ENCODE measurements at places on chromosomes 2 and 18.

DNA sequence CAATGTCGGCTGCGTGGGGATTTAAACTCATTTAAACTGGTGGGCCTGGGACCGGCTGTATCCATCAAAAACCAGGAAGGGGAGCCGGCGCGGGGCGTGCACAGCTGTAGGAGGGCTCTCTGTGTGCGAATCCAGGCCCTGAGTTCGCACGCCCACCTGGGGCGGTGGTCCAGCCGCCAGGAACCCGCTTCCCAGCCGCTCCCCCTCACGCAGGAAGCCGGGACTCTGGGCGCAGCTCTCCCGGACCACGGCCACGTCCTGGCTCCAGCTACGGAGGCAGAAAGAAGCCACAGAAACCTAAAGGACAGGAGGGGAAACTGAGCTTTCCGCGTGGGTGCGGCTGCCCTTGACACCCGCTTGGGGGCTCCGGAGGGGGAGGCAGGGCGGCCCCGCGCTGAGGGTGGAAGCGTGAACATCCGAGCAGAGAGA lies 80.6 kb downstream of the GFPT1 start:
- no peak for DNase-seq

- no peak for DNase-seq
These were observed 21.5 kb upstream of the ZSCAN30 start for GRCh38 chr18:35311496-35311895.

DNA sequence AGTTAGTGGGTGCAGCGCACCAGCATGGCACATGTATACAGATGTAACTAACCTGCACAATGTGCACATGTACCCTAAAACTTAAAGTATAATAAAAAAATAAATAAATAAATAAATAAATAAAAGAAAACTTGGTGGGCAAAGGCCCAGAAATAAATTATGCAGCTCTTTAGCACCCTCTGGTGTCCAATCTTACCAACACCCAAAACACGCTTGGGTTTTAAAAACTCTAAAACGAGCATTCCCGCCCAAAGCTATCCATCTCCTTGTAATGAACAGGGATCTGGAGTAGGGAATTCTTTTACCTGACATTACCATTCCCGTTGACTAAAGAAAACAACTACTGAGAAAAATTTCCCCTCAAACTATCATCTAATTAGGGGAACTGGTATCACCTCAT lies 2005.9 kb upstream of the CELF4 start:
- DNase-seq: no peak

DNA sequence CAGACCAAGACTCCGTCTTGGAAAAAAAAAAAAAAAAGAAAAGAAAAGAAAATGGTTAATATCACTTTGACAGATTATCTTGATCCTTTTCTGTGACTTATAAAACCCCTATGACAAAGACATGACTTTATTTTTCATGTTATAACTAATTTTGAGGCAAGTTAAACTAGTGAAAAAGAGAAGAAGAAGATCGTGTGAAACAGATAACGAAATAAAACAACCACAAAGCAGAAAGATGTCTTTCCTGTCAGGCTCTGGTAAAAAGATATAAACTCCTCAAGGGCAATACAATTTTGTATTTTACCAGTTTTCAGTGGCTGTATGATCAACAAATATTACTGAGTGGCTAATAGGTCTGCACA lies 13.4 kb upstream of the RBMS1 start:
- no peak for DNase-seq

DNA sequence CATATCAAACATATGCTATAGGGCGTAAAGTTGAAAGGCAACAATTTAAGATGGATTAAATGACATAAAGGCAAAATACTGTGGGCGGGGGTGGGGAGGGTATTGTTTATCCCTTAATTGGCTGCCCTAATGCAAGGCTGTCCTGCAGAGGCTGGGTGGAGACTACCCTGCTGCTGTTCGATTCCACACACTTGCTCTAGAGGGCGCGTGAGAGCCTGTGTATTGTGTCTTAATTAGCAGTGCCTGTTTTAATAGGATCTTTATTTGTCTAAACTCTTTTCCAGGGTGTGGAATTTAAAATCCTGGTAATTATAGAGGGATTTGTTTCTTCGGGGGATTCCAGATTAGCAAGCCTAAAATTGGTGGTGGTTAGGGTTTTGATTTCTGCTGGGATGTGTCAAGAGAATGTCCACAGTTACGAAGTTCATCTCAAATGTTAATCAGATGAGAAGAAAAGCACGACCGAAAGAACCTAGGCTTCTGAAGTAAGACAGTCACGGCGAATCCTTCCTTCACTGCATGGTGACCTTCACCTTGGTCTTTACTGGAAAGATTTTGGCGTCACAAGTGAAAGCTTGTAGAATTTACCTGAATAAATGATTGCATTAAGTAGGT lies 103.5 kb upstream of the MAP3K20 start:
- DNase-seq: peak; percentile 14

DNA sequence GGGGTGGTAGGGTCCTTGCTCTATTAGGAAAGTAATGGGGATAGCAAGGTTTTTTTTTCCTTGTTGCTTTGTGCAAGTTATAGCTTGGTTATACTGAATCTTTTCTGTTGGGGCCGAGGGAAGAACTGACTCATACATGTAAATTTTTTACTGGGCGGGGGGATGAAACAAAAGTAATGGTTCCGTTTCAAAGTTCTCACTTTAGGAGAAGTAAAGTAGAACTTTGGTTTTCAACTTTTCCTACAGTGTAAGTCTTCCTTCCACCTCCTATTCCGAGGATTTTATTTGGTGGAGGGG lies 1.1 kb downstream of the AFTPH start:
- no peak for DNase-seq

DNA sequence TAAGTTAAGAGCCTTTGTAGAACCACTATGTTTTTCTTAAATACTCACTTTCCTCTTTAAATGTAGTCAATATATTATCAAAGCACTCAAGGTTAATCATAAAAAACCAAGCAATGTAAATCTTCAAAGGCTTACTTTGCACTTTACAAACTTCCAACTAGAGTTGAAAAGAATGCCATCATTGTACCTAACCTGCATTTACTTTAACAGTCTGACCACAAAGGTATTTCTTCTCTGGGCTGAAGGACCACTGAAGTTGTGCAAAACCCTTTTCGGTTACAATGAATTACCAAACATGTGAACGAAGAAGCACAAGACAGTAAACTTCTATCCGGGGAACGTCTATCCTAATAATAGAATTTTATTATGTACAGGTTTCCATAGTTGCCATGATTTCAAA lies 3.0 kb downstream of the HNRNPLL start:
- DNase-seq: no peak

- DNase-seq: no peak
These were observed 130.4 kb upstream of the ZFP36L2 start for GRCh38 chr2:43356774-43357173.

DNA sequence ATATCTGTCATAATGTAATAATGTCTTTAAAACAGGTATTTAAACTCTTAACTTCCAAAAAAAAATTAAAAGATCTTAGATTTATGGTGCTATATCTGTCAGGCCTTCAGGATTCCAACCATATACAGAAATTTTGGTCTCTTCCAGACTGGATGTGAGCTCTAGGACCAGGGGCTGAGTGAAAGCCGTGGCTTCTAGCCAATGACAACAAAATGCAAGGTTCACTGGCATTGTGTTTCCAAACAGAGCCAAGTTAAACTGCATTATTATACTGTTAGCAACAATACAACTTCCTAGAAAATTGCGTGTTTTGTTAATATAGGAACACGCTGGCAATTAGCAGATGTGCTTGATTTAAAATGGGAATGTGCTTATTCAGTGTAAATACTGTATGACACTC lies 809.8 kb upstream of the SOX11 start:
- no peak for DNase-seq

DNA sequence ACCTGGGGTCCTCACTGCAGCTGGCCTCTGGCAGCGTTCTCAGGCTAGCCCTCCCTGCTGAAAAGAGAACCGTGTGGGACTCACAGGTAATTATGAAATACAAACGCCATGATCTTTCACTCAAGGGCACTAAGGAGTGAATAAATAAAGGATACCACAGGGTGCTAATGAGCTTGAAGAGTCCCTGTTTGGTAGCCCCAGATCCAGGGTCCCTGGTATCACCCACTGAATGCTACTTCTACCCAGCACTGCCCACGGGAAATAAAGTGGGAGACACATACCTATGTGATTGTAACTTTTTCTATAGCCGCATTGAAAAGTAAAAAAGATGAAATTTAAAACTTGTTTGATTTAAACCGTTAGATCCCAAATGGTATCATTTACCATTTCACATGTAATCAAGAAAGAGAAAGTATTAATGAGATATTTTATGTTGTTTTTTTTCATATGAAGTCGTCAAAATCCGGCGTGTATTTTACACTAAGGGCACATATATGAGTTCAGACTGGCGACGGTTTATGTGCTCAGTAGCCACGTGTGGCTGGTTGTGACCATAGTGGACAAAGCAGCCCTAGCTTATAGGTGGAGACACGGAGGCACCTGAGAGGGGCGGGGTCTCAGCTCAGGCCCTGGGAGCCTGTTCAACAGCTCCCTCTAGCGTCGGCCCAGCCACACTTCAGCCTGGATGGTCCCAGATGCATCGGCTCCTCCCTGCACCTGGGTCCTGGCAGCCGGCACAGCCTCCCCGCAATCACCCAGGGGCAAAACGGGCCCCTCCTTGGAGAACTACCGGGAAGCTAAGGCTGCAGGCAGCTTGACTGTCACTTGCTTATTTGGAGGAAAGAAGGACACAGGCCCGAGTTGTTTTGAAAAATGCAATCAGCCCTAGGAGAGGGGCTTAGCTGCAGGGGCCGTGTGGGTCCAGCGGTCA lies 39.2 kb downstream of the ODC1 start:
- peak; percentile 79 for DNase-seq

GRCh38 chr2:161425728-161426454 lies 9.8 kb downstream of the TBR1 start:
- DNase-seq: no peak

DNA sequence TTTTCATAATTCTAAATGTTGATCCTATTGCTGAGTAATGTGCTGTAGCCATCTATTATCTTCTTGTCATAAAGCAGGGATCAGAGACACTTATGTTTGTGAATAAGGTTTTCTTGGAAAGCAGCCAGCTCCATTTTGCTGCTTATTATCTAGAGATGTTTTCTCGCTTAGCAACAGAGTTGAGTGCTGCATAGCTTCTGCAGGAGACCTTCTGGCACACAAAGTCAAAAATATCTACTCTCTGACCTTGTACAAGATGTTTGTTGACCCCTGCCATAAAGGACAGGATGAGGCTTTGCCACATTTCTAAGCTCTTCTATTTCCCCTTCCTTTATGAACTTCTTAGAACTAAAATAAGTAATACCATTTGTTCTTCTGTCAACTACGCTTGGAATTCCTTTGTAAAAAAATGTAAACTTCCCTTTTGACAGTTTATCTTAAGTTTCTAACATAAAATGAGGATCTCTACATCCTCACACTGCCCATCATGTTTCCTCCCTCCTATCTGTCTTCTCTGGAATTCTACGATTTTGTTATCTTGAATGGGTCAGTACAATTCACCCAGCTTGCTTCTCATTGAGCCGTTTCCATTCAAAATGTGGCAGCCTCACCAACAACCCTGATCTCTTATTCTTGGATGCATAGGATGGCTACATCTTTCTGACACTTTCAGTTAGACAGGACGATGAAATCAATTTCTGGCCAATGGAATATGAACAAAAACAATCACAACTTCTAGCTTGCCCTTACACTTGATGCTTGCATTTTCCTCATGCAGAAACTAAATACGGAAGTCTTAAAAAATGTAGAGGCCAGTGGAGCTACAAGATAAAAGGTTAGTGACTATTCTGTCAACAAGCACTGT lies 1377.0 kb downstream of the SUCLG1 start:
- no peak for DNase-seq

DNA sequence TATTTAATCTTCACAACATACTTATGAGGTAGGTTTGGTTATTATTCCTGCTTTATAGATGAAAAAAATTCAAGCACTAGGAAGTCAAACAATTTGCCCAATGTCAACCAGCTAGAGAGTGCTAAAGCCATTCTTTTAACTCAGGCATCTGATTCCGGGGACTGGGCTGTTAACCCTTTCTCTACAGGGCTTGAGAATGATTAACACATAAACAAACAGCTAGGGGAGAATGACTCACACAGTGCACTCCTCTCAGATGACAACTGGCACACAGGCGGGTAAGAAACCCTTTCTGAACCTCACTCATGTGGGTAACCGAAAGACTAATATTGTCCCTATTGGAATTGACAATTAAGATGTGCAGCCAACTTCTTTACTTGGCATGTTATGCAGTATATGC lies 86.3 kb upstream of the FSHR start:
- no peak for DNase-seq

GRCh38 chr2:172725746-172726145 lies 9.9 kb upstream of the RAPGEF4 start:
- DNase-seq: no peak

GRCh38 chr18:48197819-48198218 lies 211.4 kb downstream of the ZBTB7C start:
- no peak for DNase-seq

- no peak for DNase-seq
These were observed 97.0 kb upstream of the RFX8 start for GRCh38 chr2:101571951-101572350.

- no peak for DNase-seq
These were observed 75.6 kb upstream of the EFEMP1 start for GRCh38 chr2:55999231-55999630.

GRCh38 chr18:58640891-58641610 lies 12.2 kb upstream of the ALPK2 start:
- DNase-seq: no peak

- DNase-seq: no peak
These were observed 20.8 kb upstream of the KCNK3 start for GRCh38 chr2:26671691-26672090.

GRCh38 chr18:65468881-65469280 lies 281.9 kb upstream of the CDH7 start:
- no peak for DNase-seq

- DNase-seq: no peak
These were observed 283.6 kb downstream of the DYSF start for GRCh38 chr2:71736986-71737385.

- DNase-seq: no peak
These were observed 21.1 kb downstream of the MBP start for GRCh38 chr18:77111449-77111848.

DNA sequence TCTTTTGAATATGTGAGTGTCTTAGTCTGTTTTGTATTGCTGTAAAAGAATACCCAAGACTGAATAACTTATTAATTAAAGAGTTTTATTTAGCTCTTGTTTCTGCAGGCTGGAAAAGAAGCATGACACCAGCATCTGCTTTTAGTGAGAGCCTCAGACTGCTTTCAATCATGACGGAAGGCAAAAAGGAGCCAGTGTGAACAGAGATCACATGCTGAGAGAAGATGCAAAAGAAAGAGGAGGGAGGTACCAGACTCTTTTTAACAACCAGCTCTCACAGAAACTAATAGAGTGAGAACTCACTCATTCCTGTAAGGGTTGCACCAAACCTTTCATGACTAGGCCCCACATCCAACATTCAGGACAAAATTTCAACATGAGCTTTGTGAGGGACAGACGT lies 101.6 kb upstream of the HNMT start:
- no peak for DNase-seq

GRCh38 chr18:24659827-24660720 lies 199.6 kb downstream of the HRH4 start:
- peak; percentile 19 for DNase-seq

GRCh38 chr2:230906471-230907230 lies 18.4 kb downstream of the GPR55 start:
- DNase-seq: no peak

- DNase-seq: no peak
These were observed 252.1 kb downstream of the CYP26B1 start for GRCh38 chr2:71895320-71896161.

All from activated T-helper 2 cell treated with anti-CD3 and anti-CD28 coated beads, Interferon-gamma antibody, Interleukin-2, Interleukin-4, amounts not matched to agents 10 μg/mL and 5 μg/mL and 100 μg/mL, durations not matched to agents 14 hours and 24 hours and 36 hours (primary cell).